ENCODE measurements at places on chromosomes 5 and 9.

- DNase-seq: no peak
These were observed 440.7 kb downstream of the TAF11L14 start for GRCh38 chr5:18074961-18075360.

DNA sequence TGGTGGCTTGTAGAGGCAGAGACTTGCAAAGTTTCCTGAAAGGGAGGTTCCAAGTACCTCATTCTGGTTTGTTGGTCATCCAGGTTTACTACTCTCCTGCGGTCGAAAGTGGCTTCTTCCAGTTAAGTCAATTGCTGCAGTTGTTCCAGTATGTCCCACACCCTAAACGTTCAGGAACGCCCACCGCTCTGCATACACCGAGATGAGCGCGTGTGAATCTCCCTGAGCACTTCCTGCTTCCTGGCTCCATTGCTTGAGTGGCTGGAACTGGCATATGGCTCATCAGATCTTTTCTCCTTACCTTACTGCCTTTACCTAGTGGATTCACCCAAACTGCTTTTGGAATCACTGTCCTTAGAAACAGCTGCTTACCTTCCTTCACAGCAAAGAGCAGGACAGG is 59.1 kb upstream of the GLIS3 start:
- DNase-seq: no peak

GRCh38 chr5:143755966-143756365 is 56.0 kb upstream of the HMHB1 start:
- no peak for DNase-seq

DNA sequence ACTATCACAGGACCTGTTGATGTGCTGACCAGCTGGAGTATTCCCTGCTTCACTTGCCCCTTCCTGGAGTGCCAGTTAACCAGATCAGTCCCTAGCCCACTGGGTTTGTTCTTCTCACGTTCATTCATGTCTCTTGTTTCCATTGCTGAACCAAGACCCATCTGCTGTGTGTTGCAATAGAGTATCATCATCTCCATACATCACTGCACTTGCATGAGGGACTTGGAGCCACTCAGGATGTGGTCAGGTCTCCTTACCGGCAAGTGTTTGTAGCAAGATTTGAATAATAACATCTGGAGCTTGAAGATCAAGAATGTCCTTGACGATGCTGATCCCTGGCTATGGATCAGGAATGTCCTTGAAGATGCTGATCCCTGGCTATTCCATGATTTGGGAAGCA is 358.6 kb downstream of the IRX1 start:
- no peak for DNase-seq

DNA sequence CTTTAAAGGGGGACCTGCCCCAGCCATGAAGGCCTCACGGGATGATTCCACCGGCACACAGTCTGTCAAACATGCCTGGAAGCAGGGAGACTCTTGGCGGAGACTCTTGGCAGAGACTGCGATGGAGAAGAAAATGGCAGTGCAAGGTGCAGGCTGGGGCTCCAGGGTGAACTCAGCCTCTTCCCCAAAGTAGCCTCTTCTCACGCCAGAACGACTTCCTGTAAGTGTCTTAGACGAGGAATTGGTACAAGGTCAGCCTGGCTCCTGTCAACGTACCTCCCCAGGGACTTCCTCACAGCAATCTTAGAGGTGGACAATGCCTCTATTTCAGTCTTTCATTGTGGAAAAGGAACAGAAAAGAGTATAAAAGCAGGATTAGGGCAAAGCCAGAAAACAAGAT is 109.3 kb downstream of the UGCG start:
- DNase-seq: no peak

GRCh38 chr5:51275428-51275827 is 107.8 kb upstream of the ISL1 start:
- no peak for DNase-seq

GRCh38 chr9:68780380-68780712 is 75.3 kb downstream of the PIP5K1B start:
- DNase-seq: no peak

Measured in NCI-H1436 treated with DMSO at 0.1 percent for 48 hours (cell line).